Stimulated activated CD8-positive, alpha-beta memory T cell treated with anti-CD3 and anti-CD28 coated beads, Interleukin-12 subunit alpha, Interleukin-12 subunit beta, amount 100 ng/mL, for 4 hours (primary cell): ENCODE measurements at places on chromosomes 1 and 21.

DNA sequence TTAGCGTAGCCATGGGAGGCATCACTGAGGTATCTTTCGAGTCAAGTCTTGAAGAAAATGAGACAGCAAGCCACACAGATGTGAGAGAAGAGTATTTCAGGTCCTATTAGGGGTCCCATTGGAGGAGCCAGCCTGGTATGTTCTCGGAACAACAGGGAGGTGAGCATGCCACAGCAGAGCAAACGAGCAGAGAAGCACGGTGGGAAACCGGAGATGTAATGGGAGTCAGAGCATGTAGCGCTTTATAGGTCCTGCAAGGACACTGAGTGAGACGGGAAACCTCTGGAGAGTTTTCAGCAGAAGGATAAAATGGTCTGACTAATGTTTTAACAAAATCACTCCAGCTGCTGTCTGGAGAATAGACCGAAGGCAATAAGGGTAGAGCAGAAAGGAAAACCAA, 15.9 kb downstream of the H3-3A start:
- DNase-seq = no peak

- DNase-seq = no peak
Measured at GRCh38 chr1:246003442-246003730, 503.7 kb downstream of the SMYD3 start.

GRCh38 chr1:25909040-25909439, 2.8 kb upstream of the STMN1 start:
- DNase-seq = no peak

DNA sequence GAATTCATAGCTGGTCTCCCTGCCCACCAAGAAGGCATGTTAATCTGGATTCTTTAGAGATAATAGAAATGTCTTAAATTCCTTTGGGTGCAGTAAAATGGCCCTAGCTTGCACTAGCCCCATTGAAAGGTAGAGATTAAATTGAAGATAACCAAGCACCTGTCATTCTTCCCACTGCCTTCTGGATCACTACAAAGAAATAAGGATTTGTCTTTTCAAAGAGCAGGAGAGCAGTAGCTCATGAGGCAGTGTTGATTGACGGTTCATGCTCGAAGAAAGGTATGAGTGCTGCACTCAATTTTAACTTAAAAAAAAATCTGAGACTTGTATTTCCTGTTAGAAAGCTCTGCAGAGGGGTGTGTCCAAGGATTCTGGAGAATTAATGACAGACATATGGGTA, 74.9 kb upstream of the F3 start:
- no peak for DNase-seq

- DNase-seq = no peak
Measured at GRCh38 chr1:230171356-230172015, 104.4 kb downstream of the GALNT2 start.

DNA sequence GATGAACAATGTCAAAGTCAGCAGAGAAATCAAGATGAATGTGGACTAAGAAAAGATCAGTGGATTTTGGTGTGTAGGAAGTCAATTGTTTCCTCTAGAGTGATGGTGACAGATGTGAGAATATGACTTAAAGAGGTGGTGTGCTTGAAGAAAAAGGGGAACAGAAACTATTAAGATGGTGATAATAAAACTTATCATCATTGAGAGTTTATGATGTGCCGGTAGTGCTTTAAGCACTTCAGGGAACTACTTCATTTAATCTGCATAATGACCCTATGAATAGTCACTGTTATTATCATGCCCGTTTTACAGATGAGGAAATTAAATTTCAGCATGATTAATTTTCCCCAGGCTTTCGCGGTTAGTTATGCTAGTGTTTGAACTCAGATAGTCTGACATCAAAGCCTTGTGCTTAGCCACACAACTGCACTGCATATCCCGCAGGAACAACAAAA, 246.9 kb upstream of the LRRC7 start:
- DNase-seq = no peak

DNA sequence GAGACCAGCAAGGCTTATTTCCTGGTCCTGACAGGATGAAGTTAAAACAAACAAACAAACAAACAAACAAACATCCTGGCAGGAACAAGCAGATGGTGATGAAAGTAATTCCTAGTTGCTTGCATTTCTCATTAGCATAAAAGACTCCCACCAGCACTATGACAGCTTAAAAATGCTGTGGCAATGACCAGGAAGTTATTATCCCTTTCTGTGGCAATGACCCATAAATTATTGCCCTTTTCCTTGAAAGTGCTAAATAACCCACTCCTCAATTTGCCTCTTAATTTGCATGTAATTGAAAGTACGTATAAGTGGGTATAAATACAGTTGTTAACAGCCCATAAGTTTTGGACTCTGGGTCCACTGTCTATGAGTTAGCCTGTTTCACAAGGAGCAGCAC, 727.6 kb upstream of the NEGR1 start:
- no peak for DNase-seq

- DNase-seq = no peak
Measured at GRCh38 chr1:211183747-211184313, 49.9 kb upstream of the KCNH1 start.

- DNase-seq = no peak
Measured at GRCh38 chr21:21102896-21103295, 104.7 kb downstream of the NCAM2 start.

- no peak for DNase-seq
Measured at GRCh38 chr1:78072216-78072615, 26.4 kb downstream of the GIPC2 start.

GRCh38 chr1:224631462-224632115, 15.5 kb downstream of the CNIH3 start:
- DNase-seq = no peak

GRCh38 chr1:114609026-114609425, 27.6 kb upstream of the BCAS2 start:
- DNase-seq = no peak
